ENCODE measurements at places on chromosomes 5 and 9.
A peak's percentile ranks its signal among the peaks of the same experiment; 100 is the strongest.

DNA sequence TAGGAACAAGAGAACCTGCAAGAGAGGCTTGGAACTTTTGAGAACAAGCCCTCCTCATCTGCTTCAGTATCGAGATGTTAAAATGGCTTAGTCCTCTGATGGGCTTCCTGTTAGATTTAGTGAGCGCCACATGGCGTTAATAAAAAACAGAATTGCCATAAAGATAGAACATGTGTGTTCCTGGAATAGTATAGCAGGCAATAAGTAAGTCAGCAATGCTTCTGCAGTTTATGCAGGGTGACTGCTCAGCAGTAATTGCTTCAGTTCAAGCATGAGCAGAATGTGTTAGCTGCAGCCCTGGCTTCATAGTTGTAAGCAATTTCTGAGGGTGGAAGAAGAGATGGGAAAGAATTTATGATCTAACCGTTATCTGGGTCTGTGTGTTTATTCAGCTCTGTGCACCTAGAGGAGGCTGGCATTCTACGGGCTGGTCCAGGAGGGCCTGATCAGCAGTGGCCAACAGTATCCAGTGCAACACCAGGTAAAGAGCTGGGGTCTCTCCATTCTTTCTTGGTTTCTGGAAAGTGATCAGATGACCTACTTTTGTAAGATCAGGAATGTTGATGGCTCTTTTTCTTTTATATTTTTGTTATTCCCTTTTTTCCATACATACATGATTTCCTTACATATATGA is 15.9 kb downstream of the PCDHAC2 start:
- DNase-seq = no peak
- no peaks in the 10 kb centered on the region for H3K27me3 ChIP-seq
- H3K27ac ChIP-seq = no peak overlapping the region
- H3K4me3 ChIP-seq = no peak overlapping the region
- H3K36me3 ChIP-seq = no peaks in the 10 kb centered on the region

- no peaks in the 10 kb centered on the region for H3K27me3 ChIP-seq
- DNase-seq = no peak
- H3K4me1 ChIP-seq = peaks cover 33% of the 10 kb centered on the region
- peaks cover 91% of the 10 kb centered on the region for H3K36me3 ChIP-seq
- H3K27ac ChIP-seq = no peak overlapping the region
Observed at GRCh38 chr9:136017289-136018190, 56.4 kb upstream of the UBAC1 start.

DNA sequence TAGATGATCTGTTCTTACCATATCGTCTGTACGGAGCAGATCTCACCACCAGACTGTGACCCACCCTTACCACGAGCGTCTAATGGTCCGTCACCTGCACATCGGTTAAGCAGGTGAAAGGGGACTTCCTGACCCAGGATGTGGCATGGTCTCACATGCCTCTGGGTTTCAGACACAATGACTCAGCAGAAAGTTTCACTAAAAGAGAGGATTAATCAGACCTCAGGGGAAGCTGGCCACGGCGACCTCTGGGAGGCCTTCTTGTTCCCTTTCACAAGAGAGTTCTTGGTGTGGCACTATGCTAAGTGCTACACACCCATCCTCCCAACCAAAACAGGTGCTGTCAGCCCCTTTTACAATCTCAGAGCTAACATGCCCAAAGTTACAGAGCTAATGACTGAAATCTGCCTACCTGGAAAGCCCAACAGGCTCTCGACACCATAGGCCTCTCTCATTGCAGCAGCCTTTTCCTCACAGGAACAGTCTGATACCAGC is 41.6 kb downstream of the ADAMTS12 start:
- H3K4me1 ChIP-seq = peaks cover 18% of the 10 kb centered on the region
- DNase-seq = peak; percentile 83
- H3K27me3 ChIP-seq = no peaks in the 10 kb centered on the region
- no peak overlapping the region for H3K4me3 ChIP-seq

GRCh38 chr5:134997015-134997414 is 29.3 kb downstream of the CATSPER3 start:
- no peaks in the 10 kb centered on the region for H3K36me3 ChIP-seq
- H3K27ac ChIP-seq = no peak overlapping the region
- DNase-seq = no peak
- no peak overlapping the region for H3K4me3 ChIP-seq
- no peaks in the 10 kb centered on the region for H3K4me1 ChIP-seq

DNA sequence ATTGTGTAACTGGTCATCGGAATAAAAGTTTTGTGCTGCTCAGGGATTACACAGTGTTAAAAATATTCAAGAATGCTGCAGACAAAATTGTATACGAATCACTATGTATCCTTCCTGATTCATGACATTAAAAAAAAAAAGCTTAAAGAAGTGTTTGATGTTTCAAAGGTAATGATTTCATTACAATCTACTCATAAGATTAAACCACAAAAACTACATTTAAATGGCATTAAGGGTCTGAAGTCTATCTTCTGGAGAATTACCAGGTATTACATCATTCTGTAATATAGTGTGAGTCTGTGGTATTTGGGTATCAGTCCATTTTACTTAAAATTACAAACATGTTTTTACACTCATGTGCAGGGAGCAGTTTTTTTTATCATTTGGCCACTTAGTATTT is 324.4 kb downstream of the NDUFS4 start:
- H3K4me1 ChIP-seq = no peaks in the 10 kb centered on the region
- no peak overlapping the region for H3K4me3 ChIP-seq
- no peak for DNase-seq
- H3K27ac ChIP-seq = no peak overlapping the region
- no peaks in the 10 kb centered on the region for H3K36me3 ChIP-seq
- no peaks in the 10 kb centered on the region for H3K27me3 ChIP-seq

- DNase-seq = no peak
- no peak overlapping the region for H3K4me3 ChIP-seq
- H3K36me3 ChIP-seq = no peaks in the 10 kb centered on the region
- H3K4me1 ChIP-seq = no peaks in the 10 kb centered on the region
- H3K27ac ChIP-seq = no peak overlapping the region
- H3K27me3 ChIP-seq = no peaks in the 10 kb centered on the region
Observed at GRCh38 chr5:127331890-127332649, 41.5 kb downstream of the MEGF10 start.

DNA sequence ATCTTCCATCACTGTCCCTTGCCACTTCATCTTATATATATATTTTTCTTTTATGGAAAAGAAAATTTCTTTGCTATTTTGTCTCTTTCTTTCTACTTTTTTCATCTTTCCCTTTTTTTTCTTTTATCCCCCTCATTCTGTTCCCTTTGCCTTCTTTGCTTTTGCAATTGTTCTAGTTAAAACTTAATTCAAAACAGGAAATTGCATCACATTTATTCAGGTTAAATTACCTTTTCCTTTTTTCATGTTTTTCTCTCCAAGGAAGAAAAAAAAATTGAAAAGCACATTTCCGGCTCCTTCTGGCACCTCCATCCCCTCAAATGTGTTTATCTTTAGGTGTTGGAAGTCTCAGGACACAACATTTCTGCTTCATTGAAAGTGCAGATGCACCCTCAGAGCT is 176.9 kb downstream of the FGF1 start:
- H3K4me3 ChIP-seq = no peak overlapping the region
- no peak for DNase-seq
- H3K27me3 ChIP-seq = no peaks in the 10 kb centered on the region
- peaks cover 18% of the 10 kb centered on the region for H3K4me1 ChIP-seq

- no peaks in the 10 kb centered on the region for H3K36me3 ChIP-seq
- H3K4me1 ChIP-seq = no peaks in the 10 kb centered on the region
- H3K27me3 ChIP-seq = no peaks in the 10 kb centered on the region
- no peak overlapping the region for H3K4me3 ChIP-seq
Observed at GRCh38 chr5:33203931-33204330, 236.8 kb upstream of the TARS1 start.

GRCh38 chr5:93247105-93247504 is 333.9 kb downstream of the NR2F1-AS1 start:
- no peaks in the 10 kb centered on the region for H3K36me3 ChIP-seq
- H3K4me3 ChIP-seq = no peak overlapping the region
- H3K27me3 ChIP-seq = no peaks in the 10 kb centered on the region

- H3K27me3 ChIP-seq = no peaks in the 10 kb centered on the region
- H3K27ac ChIP-seq = no peak overlapping the region
- no peak overlapping the region for H3K4me3 ChIP-seq
- no peak for DNase-seq
- no peaks in the 10 kb centered on the region for H3K4me1 ChIP-seq
Observed at GRCh38 chr5:93336330-93337110, 244.5 kb downstream of the NR2F1-AS1 start.

DNA sequence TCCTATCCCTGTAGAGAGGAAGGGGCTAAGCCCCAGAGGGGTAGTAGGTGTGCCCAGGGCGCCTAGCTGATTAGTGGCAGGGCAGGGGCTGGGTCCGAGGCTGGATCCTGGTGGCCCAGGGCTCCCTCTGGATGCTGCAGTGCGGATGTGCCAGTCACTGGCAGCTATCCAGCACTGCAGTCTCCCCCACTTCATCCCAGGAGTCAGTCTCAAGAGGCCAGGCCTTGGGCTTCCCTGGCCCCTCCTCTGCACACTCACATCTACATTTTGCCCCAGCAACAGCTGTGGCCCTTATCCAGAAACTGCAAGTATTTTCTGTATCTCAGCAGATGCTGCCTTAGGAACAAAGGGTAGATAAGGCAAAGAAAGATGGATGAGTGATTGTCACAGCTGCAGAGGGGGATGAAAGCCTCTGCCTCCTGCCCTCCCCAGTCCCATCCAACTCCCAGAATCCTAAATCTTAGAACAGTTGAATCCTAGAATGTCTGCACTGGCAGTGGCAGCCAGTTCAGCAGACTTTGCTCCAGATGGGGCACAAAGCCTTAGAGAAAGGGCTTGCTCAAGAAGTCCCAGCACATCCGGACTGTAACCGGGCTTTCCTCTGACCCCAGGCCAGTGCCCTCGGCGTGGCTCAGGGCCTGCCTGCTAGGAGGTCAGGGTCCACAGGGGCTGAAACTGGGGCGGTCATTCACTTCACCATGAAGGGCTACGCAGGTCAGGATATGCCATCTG is 1.6 kb downstream of the ANXA6 start:
- peak overlapping the region; percentile 56 for H3K4me3 ChIP-seq
- H3K36me3 ChIP-seq = no peaks in the 10 kb centered on the region
- DNase-seq = peak; percentile 71
- no peaks in the 10 kb centered on the region for H3K27me3 ChIP-seq

DNA sequence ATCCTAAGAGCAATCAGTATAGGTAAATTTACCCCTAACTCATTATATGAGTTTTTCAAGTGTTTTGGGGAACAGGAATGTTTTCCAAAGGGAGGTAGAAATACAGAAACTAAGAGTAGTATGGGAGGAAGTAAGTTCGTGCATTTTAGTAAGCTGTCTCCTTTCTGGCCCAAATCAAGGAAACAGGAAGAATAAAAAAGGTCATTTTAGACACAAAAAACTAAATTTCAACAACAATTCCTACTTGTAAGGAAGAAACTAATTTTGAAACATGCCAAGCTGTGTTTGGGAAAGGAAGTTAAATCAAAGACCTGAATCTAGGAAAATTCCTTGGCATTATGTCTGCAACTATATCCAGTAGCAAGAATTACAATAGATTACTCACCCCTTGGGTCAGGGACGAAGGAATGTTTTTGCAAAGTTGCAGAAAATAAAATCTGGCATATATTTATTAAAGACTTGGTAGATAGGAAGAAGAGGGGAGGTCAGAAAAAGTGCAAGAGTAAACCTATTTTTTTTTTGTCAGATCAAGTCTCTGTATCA is 6.5 kb upstream of the RPS6 start:
- DNase-seq = no peak
- H3K4me3 ChIP-seq = no peak overlapping the region
- H3K27ac ChIP-seq = no peak overlapping the region
- H3K4me1 ChIP-seq = no peaks in the 10 kb centered on the region

DNA sequence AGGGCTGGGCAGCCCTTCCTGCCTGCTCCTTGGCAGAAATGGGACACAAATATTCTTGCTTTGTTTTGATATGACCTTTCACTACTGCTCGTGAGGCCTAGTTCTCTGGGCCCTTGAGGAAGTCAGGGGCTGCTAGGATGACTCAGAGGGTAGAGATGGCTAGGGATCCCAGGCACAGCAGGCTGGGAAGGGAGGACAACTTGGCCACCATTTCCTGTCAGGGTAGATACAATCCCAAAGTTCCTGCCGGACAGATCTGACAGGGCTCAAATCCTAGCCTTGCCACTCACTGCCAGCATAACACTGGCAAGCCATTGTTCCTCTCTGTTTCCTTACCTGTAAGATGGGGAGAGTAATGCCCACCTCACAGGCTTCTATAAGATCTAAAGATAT is 31.7 kb upstream of the MEIKIN start:
- no peak overlapping the region for H3K4me3 ChIP-seq
- no peak overlapping the region for H3K27ac ChIP-seq
- no peak for DNase-seq

DNA sequence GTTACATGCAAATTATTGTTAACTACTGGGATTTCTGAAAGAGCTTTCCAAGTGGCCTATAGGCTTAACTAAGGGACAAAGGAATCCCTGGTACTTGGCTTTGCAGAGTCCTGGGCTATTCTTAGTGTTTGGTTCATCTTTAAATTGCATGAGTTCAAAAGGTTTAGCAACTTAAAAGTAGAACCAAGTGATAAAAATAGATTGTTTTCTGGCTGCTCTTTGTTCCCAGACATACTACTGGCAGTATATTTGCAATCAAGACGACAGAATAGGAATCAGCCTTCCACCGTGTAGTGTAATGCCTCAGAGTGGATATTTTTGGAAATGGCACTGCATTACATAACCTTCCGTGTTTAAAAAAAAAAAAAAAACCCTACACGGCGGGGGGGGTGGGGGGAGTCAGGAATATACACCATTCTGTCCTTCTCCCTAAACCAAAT is 1.0 kb downstream of the NREP start:
- no peaks in the 10 kb centered on the region for H3K36me3 ChIP-seq
- DNase-seq = peak; percentile 67
- no peaks in the 10 kb centered on the region for H3K27me3 ChIP-seq
- no peak overlapping the region for H3K4me3 ChIP-seq
- peaks cover 3% of the 10 kb centered on the region for H3K4me1 ChIP-seq

- peaks cover 16% of the 10 kb centered on the region for H3K4me1 ChIP-seq
- H3K27me3 ChIP-seq = no peaks in the 10 kb centered on the region
- H3K27ac ChIP-seq = peak overlapping the region; percentile 79
- H3K36me3 ChIP-seq = no peaks in the 10 kb centered on the region
- peak; percentile 58 for DNase-seq
- no peak overlapping the region for H3K4me3 ChIP-seq
Observed at GRCh38 chr5:149152317-149152746, 11.0 kb downstream of the ABLIM3 start.

DNA sequence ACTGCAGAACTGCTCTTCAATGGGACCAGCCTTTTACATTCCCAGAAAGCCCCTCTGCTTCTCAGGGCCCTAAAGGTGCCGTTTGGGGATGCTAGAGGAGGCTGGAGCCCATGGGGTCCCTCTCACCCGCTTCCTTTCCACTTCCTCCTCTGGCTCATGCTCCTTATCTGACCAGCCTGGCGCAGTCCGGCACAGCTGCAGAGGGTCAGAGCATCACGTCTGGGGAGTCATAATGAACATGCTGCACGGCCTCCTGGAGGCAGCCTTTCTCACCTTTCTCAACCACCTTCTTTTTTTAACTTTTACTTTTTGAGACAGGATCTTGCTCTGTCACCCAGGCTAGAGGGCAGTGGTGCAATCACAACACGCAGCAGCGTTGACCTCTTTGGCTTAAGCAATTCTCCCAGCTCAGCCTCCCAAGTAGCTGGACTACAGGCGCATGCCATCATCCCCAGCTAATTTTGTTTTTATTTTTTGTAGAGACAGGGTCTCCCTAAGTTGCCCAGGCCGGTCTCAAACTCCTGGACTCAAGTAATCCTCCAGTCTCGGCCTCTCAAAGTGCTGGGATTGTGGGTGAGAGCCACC is 15.1 kb upstream of the TCF7 start:
- no peak overlapping the region for H3K27ac ChIP-seq
- H3K4me1 ChIP-seq = peaks cover 5% of the 10 kb centered on the region
- no peak overlapping the region for H3K4me3 ChIP-seq
- DNase-seq = no peak
